ENCODE measurements at places on chromosomes 12 and 14.

GRCh38 chr14:79567306-79567705 lies 644.0 kb downstream of the DIO2 start:
- no peak for DNase-seq

- no peak for DNase-seq
These were observed 278.6 kb downstream of the MED13L start for GRCh38 chr12:115998794-115999478.

- no peak for DNase-seq
These were observed 4.7 kb downstream of the LRIG3 start for GRCh38 chr12:58915634-58916033.

DNA sequence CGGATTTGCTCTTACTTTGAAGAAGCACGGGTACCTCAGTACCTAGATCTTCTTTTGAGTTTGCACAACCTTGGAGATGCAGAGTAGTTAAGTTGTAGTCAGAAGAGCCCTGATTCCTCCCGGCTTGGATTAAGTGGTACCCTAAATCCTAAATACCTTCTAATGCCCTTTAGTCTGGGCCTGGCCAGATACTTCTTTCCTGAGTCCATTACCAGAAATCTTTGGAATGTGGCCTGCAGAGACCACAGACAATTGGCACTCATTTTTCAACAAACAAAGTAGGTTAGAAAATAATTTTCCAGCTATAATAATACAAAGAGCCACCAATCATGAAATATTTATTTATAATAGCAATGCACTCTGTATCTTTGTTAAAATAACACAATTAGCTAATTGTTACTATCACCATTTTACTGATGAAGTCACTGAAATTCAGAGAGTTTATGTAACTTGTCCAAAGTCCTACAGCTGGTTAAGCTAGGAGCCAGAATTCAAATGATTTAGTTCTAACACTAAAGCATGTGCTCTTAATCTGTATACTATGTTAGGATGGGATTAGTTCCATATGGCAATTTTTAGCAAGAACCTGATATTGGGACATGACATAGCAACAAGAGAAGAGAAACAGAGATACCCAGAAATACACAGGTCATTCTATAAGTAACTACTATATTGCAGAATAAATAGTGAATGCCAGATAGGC lies 132.1 kb upstream of the PDZRN4 start:
- DNase-seq: no peak

GRCh38 chr14:80959496-80959895 lies 4.1 kb downstream of the TSHR start:
- DNase-seq: no peak
